ENCODE measurements at places on chromosomes 6 and 20.

GRCh38 chr20:46013829-46014516 lies 5.3 kb downstream of the MMP9 start:
- DNase-seq, result peak; percentile 80

DNA sequence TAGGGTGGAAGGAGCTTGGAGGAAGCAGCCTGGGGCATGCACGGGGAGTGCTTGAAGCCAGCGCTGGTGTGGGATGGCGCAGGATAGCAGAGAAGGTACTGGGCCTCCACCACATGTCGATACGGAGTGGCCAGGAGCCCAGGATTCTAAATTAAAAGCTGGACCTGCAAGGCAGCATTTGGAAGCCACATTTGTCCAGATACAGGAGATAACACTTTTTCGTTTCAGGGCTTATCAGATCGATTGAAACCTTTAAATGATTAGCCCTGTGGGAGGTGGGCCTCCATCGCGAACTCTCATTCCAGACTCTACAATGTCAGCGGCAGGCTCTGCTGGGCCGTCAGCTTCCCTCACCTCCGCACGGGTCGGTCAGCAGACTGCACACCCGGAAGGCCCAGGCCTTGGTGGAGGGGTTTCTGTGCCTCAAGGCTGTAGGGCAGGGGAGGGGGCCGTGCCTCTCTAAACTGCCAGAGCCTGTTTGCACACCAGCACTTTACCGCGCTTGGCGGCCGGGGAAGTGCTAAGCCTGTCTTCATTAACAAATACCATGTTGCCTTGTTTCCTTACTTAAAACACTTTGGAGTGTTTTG lies 17.9 kb downstream of the EDN3 start:
- no peak for DNase-seq

DNA sequence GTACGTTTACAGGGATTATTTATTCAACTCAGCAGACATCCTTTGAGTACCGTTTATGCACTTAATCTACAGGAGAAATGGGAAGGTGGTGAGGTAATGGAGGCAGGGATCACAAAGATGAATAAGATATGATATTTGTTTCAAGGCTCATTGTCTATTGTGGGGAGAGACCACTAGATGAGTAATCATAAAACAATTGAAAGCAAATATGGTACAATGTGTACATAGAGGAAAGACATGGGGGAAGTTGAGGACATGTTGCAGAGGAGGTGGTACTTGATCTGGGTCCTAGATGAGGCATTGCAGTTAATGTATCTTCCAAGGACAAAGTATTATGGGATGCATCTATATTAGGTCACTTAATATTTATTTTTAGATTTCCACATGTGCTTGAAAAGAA lies 13.7 kb upstream of the CDC5L start:
- no peak for DNase-seq

DNA sequence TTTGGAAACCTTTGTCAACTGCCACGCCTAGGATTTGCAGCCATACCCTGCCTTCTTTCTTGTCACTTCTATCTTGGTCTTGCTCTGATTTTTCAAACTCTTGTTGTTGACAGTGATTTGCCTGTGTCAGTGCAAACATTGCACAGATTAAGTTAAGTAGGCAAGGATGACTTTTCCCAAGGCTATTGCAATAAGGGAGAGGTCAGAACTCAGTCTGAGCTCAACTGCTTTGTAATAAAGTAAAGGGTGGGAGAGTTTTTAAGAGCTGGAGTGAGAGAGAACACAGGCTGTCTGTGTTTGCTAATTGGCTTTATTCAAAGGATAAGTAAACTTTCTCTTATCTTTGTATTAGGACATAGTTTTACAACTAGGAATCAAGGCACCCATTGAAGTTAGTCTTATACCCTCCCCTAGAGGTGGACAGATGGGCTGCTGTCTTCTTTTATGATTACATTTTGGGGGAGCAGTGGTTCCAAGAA lies 448.6 kb downstream of the PHF3 start:
- no peak for DNase-seq

- DNase-seq, result no peak
Measured at GRCh38 chr6:147826698-147827097, 318.2 kb downstream of the SAMD5 start.

- DNase-seq, result no peak
Measured at GRCh38 chr20:53891306-53891894, 179.0 kb downstream of the BCAS1 start.

GRCh38 chr20:62855120-62855519 lies 6.5 kb downstream of the TCFL5 start:
- no peak for DNase-seq

GRCh38 chr6:54910431-54910884 lies 63.9 kb downstream of the FAM83B start:
- DNase-seq, result no peak

GRCh38 chr6:112560651-112561050 lies 213.5 kb downstream of the RFPL4B start:
- no peak for DNase-seq

- no peak for DNase-seq
Measured at GRCh38 chr6:126440923-126441322, 101.0 kb downstream of the CENPW start.

DNA sequence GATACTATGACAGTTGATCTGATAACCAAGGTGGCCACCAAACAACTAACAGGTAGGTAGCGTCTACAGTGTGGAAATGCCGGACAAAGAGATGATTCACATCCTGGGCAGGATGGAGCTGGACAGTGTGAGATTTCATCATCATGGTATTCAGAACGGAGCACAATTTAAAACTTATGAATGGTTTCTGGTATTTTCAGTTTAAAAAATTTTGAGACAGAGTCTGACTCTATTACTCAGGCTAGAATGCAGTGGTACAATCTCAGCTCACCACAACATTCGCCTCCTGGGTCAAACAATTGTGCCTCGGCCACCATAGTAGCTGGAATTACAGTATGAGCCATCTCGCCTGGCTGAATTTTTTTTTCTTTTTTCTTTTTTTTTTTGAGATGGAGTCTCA lies 43.8 kb downstream of the CEP57L1 start:
- no peak for DNase-seq

GRCh38 chr6:26249957-26250697 lies 114.9 kb upstream of the BTN3A2 start:
- no peak for DNase-seq

DNA sequence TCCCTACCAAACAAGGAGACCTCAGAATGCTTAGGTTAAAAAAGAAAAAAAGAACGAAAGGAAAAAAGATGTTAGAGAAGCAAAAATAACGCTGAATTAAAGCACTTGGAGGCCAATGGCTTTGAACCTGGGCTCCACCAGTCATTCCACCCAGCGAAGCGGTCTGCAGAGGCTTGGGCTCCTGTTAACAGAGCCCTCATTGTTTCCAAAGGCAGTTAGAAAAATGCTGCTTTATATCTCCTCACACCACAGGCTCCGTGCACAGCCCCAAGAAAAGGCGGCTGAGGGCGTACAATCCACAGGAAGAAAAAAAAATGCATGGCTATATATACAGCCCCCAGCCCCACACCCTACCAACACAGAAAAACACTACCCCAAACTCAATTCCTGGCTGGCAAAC lies 255.9 kb downstream of the FOXC1 start:
- no peak for DNase-seq

GRCh38 chr6:148359228-148359627 lies 16.6 kb downstream of the SASH1 start:
- DNase-seq, result no peak

- no peak for DNase-seq
Measured at GRCh38 chr6:155273431-155273830, 9.6 kb downstream of the CLDN20 start.

GRCh38 chr20:51593584-51593983 lies 51.1 kb upstream of the NFATC2 start:
- DNase-seq, result no peak

DNA sequence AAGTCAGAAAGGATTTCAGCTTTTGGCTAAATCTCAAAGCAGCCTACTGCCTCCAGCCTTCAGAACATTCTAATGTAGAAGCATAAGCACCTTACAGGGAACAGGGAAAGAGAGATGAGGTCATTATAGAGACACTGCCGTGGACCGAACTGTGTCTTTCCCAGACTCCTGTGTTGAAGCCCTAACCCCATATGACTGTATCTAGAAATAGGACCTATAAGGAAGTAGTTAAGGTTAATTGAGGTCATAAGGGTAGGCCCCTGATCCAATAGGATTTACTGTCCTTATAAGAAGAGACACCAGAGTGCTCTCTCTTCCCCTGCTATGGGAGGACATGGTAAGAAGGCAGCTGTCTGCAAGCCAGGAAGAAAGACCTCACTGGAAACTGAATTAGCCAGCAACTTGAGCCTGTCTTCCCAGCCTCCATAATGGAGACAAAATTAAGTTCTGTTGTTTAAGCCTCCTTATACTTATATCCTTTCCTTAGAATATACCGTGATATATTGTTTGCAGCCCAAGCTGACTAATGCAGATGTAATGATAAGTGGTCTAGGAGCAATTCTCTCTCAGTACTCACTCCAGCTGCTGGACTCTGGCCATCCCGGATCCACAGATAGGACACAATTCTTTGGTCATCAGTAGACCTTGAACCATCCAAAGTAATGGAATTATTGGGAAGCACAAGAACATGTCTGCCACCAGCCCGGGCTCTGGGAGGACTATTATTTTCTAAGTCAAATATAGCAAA lies 71.4 kb downstream of the ALDH5A1 start:
- no peak for DNase-seq

DNA sequence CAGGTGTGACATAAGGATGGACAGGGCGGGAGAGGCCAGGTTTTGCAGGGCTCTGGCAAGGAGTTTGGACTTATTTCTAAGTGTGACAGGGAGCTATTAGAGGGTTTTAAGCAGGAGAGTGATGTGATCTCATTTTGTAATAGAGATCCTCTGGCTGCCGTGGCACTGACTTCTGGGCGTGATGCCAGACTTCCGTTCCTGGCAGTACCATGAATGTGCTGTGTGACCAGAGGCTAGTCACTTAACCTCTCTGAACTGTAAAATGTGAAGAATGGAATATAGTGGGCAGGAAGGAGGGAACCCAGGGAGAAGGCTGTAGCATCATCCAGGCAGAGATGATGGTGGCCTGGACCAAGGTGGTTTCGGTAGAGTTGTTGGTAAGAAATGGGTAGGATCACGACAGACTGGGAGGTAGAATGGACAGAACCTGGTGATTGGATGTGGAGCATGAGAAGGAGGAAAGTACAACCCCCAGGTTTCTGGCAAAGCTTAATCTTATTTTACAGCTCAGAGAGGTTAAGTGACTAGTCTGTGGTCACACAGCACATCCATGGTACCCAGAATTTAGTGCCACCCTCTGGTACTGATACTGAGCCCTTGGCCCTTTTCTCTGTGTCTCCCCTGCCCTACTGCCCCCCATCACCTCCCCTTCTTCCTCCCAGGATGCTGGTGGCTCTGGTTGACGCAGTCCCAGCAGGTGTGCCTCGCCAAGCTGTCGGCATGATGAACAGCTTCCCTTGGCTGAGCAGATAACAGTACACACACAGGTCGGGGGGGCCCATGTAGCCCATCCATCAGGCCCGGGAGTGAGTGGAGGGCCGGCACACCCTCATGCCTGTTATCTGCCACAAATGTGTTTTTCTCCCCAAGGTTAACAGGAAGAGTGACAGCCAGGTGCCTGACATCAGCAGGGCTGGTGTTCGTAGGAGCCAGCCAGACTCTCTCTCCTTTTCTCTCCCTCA lies 52.9 kb upstream of the CTNNBL1 start:
- DNase-seq, result no peak

DNA sequence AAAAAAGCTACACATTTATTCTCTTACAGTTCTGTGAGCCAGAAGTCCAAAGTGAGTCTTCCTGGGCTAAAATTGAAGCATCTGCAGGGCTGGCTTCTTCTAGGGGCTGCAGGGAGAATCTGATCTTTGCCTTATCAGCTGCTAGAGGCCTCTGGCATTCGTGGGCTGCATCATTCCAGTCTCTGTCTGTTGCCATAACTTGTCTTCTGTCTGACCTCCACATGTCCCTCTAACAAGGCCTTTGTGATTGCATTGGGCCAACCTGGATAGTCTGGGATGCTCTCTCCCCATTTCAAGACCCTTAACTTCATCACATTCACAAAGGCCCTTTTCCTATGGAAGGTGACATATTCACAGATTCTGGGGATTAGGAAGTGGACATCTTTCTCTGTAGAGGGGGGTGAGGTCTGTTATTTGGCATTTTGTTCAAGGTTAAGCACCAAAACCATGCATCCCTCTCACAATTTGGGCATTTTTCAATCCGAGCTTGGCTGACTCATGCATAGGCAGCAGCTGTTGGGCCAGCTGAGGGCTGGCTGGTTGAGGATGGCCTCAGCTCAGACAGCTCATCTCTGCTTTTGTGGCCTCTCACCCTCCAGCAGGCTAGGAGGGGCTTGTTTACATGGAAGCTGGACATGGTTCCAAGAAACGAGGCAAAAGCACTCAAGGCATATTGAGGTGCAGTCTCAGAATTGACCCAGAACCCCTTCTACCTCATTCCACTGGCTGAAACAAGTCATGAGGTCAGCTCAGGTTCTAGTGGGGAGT lies 116.1 kb upstream of the NXT1 start:
- no peak for DNase-seq

- no peak for DNase-seq
Measured at GRCh38 chr6:13412639-13413465, 74.5 kb downstream of the GFOD1 start.

DNA sequence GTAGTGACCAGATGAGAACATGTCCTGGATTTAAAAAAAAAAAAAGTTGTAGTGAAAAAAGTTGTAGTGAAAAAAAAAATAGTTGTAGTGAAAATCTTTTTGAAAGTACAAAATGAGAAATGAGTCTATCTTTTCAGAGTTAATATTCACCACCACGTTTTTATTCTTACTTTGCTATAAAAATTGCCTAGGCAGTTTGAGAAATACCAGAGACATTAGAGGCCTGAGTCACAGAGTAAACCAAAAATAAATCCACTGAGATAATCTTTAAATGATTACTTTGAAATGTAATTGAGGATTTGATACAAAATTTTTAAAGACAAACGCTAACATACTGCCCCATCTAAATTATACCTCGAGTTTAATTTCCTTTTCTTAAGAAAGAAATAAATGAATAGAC lies 101.2 kb upstream of the TIAM2 start:
- DNase-seq, result no peak

GRCh38 chr6:38479331-38479730 lies 160.4 kb downstream of the BTBD9 start:
- DNase-seq, result no peak

DNA sequence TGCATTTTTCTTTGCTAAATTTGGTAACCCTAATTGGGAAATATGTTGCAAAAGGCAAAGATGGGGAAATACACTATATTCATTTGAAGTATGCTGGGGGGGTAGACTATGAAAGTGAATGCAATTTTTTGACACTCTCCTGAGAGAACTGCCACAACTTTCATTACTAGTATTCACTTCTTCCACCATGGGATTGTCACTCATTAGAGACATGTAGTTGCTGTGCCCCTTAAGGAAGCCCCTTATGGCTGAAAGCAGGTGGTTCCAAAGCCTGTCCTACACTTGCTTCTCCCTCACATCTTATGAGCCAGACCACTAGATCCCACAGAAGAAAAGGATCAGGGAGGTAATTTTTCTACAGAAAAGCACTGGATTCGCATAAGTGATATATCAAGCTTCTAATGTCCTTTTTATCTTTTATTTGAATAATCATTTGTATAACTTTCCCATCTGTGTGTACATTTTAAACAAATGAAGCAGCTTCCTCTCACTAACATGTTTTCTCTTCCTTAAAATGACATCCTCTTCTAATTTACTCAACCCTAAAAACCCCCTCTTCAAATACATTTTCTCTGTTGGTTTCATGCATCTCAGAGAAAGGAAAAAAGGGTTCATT lies 83.8 kb downstream of the GCLC start:
- DNase-seq, result no peak

- peak; percentile 17 for DNase-seq
Measured at GRCh38 chr6:71012866-71013469, 56.1 kb upstream of the B3GAT2 start.

Measured in GM19239 (cell line).